ENCODE measurements at places on chromosomes 4 and X. TPM values are rescaled to one million over a fixed set of nuclear protein-coding genes. Genes with fewer than 3 reads are reported as not detected.

The LGI2 gene
- polyA plus RNA-seq, result 0.82 TPM

The GAGE12C gene
- polyA plus RNA-seq, result not detected

The NBDY gene
- 206 TPM for polyA plus RNA-seq

The CD40LG gene
- not detected for polyA plus RNA-seq

The SMIM31 gene
- not detected for polyA plus RNA-seq

The ADH1A gene
- not detected for polyA plus RNA-seq

The SYTL5 gene
- 0.24 TPM for polyA plus RNA-seq

The ODAPH gene
- polyA plus RNA-seq, result not detected

The ANKRD17 gene
- polyA plus RNA-seq, result 33.9 TPM

The GRIA3 gene
- 5.6 TPM for polyA plus RNA-seq

The INPP4B gene
- polyA plus RNA-seq, result 0.11 TPM
